ENCODE measurements at places on chromosomes 2 and 18. TPM values are rescaled to one million over a fixed set of nuclear protein-coding genes. Genes with fewer than 3 reads are reported as not detected.
A peak's percentile ranks its signal among the peaks of the same experiment; 100 is the strongest.

Gene FAM237A
- total RNA-seq, result not detected

Gene RPS27A
- 668 TPM for total RNA-seq

Gene B3GNT7
- total RNA-seq, result 1.5 TPM

Gene AQP12A
- not detected for total RNA-seq

DNA sequence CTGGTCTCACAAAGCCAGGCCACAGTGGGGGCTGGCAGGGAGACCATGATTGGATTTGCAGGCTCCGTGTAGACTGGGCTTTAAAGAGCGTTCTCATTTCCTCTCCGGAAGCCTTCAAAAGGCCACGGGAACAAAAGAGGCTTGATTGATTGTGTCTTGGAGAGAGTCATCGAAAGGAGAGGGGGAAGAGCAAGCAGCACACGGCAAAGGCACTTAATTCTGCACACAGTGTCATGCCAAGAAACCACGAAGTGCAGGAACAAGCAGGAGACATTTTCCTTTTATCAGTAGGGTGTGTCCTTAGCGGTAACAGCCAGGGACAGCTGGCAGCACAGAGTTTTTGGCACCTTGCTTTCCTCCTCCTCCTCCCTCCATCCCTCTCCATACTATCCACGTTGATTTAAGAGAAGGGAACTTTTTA lies 47.7 kb downstream of the GLI2 start:
- H3K4me3 ChIP-seq, result no peak overlapping the region
- no peaks in the 10 kb centered on the region for H3K36me3 ChIP-seq
- H3K27ac ChIP-seq, result no peak overlapping the region
- no peaks in the 10 kb centered on the region for H3K27me3 ChIP-seq
- H3K4me1 ChIP-seq, result peaks cover 58% of the 10 kb centered on the region

DNA sequence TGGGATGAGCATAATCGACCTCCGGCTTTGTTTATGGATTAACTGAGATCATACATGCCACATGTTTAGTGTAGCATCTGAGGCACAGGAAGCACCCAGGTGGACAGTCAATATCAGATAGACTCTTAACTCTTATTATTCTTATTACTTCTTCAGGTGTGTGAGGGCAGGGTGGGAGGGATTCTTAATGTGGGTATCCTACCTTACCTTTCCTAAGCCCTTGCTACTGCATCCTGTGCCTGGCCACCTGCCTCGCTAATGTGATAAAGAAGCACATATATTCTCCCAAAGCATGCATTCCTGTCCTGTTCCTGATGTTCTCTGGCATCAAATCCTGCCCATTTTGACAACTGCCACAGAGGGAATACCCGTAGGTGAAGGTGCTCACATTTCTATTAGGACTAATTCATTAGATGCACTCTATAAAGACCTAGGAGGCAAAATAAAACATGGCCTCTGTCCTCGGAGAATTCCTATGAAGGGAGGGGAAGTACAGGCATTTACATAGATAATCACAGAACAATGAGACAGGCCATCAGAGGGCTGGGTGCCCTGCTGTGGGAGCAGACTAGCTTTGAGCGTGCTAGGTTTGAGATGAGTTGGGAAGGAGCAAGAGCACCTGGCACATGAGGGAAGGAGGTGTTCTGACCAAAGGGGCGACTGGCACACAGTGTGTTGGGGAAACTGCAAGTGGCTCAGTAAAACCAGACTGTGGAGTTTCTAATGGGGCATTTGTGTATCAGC lies 19.5 kb upstream of the CELF4 start:
- H3K27ac ChIP-seq, result no peak overlapping the region
- H3K27me3 ChIP-seq, result no peaks in the 10 kb centered on the region
- no peaks in the 10 kb centered on the region for H3K36me3 ChIP-seq
- H3K4me3 ChIP-seq, result no peak overlapping the region
- no peaks in the 10 kb centered on the region for H3K4me1 ChIP-seq
- DNase-seq, result no peak

DNA sequence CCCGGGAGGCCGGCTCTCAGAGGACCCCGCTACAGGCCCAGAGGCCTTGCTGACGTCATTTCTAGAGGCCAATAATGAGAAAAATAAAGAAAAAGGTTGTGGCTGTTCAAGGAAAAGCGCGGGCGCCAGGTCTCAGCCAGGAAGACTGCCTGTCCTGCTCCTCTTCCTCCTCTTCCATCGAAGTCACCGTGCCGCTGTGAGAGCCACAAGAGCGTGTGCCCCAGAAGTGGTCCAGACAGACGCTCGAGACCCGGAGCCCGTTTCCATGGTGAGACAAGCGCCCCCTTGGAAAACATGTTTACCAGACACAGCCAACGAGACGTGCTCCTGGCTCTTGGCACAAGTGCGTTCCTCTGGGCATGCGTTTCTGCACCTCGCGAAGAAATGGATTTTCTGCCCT lies 210.5 kb downstream of the HDAC4 start:
- peak; percentile 75 for DNase-seq
- peaks cover 15% of the 10 kb centered on the region for H3K36me3 ChIP-seq
- H3K4me3 ChIP-seq, result no peak overlapping the region
- H3K4me1 ChIP-seq, result no peaks in the 10 kb centered on the region
- H3K27ac ChIP-seq, result no peak overlapping the region
- H3K27me3 ChIP-seq, result no peaks in the 10 kb centered on the region
